ENCODE measurements at places on chromosomes 3 and 15.
A peak's percentile ranks its signal among the peaks of the same experiment; 100 is the strongest.

DNA sequence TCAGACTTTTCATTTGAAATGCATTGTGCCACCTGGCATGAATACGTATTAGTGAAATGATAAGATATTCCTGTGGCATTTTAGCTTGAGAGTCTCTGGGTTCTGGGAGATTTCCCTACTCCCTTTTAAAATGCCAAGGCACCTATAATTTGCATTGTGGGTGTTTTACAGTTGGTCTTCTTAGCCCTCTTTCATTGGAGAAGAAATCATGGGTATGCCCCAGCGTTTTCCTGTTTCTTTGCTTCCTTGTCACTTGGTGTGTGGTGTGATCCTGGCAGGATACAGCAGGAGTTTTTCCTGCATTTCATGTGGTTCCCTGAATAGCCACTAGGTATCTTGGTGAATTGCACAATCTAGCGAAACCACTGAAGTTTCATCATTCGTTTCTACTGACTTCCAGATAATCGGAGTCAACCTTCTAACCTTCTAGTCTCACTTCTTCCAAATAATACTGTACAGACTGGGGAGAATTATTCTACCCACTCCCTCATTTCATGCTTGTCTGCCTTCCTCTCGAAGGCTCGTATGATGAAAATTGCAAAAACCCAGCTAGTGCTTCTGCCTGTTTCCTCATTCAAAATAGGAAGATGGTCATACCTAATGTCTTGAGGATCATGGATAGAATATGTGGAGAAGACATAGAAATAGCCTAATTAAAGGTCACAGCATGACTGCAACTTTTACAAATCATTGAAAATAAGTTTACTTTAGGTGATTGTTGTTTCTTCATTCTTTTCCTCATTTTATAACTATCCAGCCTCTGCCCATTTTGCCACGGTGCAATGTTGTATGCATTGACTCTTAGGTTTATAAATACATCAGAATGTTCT is 2.6 kb downstream of the BHLHE40 start:
- no peak for DNase-seq

GRCh38 chr15:30872341-30872748 is 31.4 kb upstream of the FAN1 start:
- no peak for DNase-seq

DNA sequence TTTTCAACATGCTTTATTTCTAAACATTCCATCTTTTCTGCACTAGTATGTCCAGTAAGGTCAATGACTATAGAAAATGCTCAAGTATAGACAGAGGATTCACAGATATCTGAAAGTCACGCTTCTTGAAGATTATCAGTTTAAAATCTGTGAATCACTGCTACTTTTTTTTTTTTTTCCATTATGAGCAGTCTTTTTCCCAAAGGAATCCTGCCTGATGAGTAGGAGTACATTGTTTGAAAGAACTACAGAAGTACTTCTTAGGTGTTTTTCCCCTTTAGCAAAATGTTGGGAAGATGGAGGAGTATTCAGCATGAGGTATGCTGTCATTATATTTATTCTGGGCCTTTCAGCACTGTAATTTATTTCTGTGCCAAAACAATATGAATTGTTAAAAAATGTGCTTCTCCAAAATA is 266.2 kb downstream of the NLGN1 start:
- no peak for DNase-seq

DNA sequence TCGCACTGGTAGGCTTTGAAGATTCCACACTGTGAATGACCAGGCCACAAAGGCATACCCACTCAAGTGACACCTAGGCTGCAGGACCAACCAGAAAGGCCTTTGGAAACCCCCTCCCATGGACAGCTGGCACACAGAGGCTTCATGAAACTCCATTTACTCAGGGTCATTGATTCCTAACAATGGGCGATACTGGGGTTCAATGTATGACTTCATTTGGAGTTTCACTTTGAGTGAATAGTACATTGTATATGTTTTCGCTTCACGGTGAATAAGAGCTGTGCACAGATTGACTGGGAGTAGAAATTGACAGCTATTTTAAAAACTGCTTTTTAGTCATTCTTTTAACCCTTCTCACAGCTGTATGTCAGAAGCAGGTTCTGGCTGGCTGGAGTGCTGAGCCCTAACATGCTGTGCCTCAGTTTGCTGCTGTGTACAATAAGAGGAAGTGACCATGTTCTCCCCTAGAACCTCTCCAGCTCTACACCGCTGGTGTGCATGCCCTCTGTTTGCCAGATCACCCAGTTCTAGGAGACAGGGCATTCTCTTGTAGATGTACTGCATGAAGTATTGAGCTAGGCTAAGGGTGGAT is 15.4 kb upstream of the CX3CR1 start:
- no peak for DNase-seq

GRCh38 chr15:63340353-63340752 is 41.3 kb downstream of the CA12 start:
- DNase-seq: no peak

DNA sequence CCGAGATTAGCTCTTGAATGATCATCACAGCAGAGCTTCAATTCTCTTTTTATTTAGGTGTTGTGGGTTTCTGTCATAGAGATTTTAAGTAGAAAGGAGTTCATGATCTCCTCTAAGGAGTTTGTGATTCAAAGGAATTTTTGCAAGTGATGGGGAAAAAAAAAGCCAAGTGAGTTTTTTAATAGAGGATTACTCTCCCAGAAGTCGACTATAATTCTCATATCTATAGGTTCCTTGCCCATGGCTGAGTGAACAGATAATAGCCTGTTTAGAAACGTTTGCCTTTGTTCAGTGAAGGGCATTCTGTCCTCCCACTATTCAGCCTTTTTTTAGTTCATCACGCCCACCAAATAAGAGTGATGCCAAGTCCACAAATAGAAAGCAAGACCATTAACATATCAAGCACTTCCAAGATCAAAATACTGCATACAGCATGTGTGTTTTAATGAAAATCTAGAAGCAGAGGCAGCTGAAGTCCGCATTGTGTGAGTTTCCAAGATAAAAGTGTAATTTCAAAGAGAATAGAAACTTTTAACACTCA is 398.4 kb upstream of the CNTN3 start:
- no peak for DNase-seq

DNA sequence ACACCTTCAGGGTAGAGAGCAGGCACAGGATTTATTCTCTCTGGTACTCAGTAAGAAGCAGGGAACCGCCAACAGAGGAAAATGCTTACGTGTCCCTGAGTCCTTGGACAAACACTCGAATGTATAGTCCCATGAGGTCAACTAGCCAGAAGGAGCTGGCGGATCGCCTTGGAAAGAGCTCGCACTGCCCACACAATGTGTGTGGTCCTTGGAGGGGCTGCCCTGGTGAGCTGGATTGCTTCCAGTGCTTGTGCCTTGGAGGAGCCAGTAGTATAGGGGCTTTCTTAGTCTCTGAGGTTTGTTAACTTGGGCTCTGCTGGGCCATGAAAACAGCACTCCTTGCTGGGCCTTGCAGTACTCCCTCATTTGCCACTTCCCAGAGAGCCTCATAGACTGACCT is 40.7 kb upstream of the VILL start:
- DNase-seq: no peak

DNA sequence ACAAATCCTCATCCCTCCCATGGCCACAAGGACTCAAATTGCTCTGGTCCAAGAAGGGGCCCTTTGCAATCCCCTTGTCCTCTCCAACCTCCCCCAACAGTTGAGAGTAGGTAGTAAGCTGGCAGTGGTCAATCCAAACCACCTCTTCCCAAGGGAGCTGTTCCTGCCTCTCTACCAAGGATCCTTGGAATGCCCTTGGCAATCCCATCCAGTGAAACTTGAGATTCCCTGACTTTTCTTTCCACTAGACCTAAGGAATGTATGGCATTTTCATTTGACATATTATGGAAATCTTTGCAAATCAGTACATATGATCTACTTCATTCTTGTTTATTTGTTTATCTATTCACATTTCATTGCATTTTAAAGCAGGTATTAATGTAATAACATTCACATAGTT is 4.8 kb upstream of the RBP2 start:
- no peak for DNase-seq

- DNase-seq: no peak
These were observed 490.1 kb upstream of the ZNF385D start for GRCh38 chr3:22241110-22241509.

GRCh38 chr3:191070201-191070600 is 128.8 kb upstream of the OSTN start:
- no peak for DNase-seq

GRCh38 chr15:70375586-70375985 is 277.9 kb upstream of the TLE3 start:
- DNase-seq: no peak

DNA sequence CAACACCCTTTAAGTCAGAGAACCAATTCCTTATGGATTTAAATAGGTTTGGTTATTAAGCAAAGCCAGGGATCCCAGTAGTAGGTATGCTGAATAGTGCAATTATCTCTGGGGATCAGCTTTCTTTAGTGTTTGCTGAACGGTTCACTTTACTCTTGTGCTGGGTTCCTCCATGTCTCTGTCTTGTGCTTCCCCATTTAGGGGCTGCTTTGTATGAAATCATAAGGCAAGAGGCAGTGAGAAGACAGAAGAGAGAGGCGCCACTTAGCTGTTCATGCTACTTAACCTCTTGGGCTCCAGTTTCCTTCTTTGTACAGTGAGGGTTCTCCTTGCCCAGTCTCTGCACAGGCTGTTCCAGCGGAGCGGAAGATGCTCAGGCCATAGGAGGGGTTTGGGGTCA is 3.5 kb downstream of the ST6GAL1 start:
- no peak for DNase-seq

GRCh38 chr3:172869368-172869771 is 118.8 kb downstream of the ECT2 start:
- DNase-seq: peak; percentile 95

DNA sequence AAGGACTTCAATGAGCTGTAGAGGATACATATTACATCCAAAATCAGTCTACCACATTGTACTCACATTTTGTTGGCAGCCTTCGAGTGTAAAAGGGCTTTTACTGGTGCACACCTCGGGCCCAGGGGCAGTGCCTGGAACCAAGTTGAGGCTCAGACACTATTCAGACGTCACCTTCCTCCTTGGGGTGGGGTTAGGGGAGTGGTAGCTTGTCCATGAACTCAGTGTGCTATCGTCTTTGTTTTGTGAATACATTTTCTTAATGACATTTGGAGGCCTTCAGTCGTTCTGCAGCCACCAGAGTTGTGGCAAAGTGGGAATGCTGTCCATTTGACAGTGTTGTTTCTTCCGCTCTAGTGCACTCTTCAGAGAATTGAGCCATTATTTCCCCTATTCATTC is 114.2 kb downstream of the PGPEP1L start:
- DNase-seq: no peak

- DNase-seq: no peak
These were observed 302.1 kb downstream of the ROBO2 start for GRCh38 chr3:77342027-77342426.

DNA sequence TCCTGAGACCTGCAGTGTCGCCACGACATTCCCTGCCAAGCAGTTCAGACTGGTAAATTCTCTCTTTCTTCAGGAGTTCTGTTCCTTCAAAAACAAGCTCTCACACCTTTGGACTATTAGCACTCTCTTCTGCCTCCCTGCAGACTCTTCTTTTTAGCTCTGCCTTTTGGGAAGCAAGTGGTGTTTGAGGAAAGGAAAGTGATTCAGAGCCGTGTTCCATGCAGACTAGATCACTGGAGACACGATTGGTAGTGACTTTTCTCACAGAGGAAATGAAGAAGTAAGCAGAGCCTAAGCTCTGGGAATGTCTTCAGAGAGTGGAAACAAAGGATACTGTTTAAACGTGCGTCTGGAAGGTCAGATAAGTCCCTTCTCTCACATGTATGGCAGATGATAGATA is 270.6 kb upstream of the TPRG1 start:
- no peak for DNase-seq

DNA sequence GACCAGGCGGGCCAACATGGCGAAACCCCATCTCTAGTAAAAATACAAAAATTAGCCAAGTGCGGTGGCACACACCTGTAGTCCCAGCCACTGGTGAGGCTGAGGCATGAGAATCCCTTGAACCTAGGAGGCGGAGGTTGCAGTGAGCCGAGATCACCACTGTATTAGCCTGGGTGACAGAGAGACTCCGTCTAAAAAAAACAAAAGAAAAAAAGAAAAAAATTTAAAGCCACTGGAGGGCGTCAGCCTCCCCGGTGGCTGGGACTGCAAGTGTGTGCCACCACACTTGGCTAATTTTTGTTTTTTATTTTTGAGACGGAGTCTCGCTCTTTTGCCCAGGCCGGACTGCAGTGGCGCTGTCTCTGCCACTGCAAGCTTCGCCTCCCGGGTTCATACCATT is 7.9 kb downstream of the RTF1 start:
- DNase-seq: no peak

GRCh38 chr3:17219593-17219992 is 334.8 kb downstream of the PLCL2 start:
- no peak for DNase-seq

- no peak for DNase-seq
These were observed 20.4 kb downstream of the BTBD1 start for GRCh38 chr15:83046558-83047127.

DNA sequence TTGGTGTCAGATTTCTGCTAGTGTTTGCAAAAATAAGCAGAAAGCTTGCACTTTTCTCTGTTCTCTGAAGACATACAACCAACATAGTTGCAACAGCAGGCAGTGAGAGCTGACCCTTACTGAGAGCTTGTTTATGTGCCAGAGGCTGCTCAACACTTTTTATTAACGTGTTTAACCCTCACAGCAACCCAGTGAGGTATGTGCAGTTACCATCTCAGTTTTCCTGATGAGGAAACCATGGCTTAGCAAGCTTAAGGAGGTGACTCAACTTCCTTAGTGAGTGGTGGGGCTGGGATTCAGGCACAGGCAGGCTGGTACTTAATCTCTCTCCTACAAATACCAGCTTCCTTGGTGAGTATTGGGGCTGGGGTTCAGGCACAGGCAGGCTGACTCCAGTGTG is 158.1 kb upstream of the CTDSPL start:
- DNase-seq: no peak

DNA sequence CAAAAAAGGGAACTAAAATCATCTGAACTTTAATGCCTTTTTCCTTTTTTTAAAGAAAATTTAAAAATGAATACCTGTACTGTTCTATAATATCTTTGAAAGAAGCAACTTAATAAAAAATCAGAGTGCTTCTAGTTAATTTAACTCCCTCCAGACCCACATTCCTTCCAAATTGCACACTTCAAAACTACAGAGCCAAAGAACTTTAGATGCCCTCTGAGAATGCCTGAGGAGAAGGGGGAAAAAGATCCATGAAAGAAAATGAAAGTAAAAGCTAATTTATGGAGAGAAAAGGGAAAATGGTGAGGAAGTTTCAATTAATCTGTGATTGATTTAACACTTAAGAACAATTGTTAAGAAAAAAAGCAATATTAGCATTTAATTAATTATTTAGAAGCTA is 1141.6 kb downstream of the IGSF11 start:
- no peak for DNase-seq

GRCh38 chr3:94248042-94248441 is 185.2 kb downstream of the NSUN3 start:
- no peak for DNase-seq

GRCh38 chr3:170835336-170835735 is 34.7 kb downstream of the RPL22L1 start:
- DNase-seq: no peak
